Occipital lobe (tissue), 3 donors: ENCODE measurements at places on chromosomes 2 and 18. TPM values are rescaled to one million over a fixed set of nuclear protein-coding genes. Genes with fewer than 3 reads are reported as not detected.

The NT5DC4 gene
- not detected for total RNA-seq

The SUPT7L gene
- 26.0 TPM for total RNA-seq

The IHH gene
- 0.16 TPM for total RNA-seq

The PRLH gene
- not detected for total RNA-seq

The RAB31 gene
- 27.6 TPM for total RNA-seq

The GNLY gene
- not detected for total RNA-seq

The LBH gene
- total RNA-seq: 45.9 TPM

The SIX3 gene
- total RNA-seq: not detected

The HOXD13 gene
- not detected for total RNA-seq

The TEKT4 gene
- total RNA-seq: 0.31 TPM

The MARCHF4 gene
- total RNA-seq: 8.7 TPM

GRCh38 chr2:221377066-221377465 lies 195.0 kb downstream of the EPHA4 start:
- DNase-seq: no peak

GRCh38 chr2:43040084-43040854 lies 186.1 kb downstream of the ZFP36L2 start:
- no peak for DNase-seq

DNA sequence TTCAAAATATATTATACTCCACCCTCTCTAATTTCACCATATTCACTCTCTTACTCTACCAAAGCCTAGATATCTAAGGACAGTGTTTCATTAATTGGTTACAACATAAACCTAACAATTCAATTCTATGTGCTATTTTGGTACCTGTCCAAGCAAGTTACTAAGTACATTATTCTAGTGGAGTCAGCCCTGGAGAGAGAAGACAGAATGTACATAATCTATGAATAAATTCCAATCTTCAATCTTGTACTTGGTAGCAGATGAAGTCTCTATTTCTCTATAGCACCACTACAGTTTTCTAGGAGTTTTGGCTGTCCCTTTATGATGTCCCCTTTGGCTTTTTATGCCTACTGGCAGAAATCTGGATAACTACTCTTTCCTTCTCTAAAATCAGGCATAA lies 27.6 kb downstream of the NMUR1 start:
- no peak for DNase-seq

DNA sequence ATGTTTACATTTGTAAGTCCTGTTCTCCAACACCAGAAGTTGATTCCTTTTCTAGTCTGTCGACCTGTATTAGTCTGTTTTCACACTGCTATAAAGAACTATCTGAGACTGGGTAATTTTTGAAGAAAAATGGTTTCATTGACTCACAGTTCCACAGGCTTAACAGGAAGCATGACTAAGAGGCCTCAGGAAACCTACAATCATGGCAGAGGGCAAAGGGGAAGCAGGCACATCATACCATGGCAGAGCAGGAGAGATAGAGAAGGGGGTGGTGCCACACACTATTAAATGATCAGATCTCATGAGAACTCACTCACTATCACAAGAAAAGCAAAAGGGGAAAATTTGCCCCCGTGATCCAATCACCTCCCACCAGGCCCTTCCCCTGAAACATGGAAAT lies 112.8 kb upstream of the MAP3K20 start:
- no peak for DNase-seq

GRCh38 chr18:49344825-49345224 lies 115.6 kb downstream of the DYM start:
- DNase-seq: no peak

DNA sequence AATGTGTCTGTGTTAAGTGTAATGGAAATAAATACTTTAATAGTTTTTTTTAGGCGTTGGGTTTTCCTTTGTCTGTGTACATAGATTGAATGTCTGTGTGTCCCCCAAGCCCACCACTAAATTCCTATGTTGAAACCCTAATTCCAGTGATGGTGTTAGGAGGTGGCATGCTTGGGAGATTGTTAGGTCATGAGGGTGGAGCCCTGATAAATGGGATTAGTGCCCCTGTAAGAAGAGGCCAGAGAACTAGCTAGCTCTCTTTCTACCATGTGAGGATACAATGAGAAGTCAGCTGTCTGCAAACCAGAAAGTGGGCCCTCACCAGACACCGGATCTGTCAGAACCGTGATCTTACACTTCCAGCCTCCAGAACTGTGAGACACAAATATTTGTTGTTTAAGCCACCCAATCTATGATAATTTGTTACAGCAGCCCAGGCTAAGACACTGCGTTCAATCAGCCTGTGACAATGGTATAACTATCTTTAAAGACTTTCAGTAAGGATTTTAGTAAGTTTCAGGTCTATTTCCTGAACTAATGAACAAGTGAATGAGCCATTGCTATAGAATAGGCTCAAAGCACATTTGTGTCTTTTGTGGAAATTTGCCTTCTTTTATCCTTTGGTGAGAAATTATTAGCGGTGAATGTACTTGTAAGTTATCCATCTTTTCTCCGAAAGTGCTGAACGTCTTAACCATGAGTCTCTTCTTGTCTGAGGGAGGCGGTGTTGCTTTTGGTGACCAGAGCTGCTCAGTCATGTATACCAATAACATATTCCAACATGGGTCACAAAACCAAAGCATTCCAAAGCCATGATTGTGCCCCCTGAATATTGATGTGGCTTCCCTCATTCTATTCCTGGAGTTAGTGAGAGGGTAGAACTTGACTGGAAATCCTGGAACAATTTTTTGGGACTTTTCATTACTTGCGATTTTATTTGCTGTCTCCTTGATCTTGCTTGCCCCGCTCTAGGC lies 29.6 kb upstream of the IL1R1 start:
- no peak for DNase-seq

DNA sequence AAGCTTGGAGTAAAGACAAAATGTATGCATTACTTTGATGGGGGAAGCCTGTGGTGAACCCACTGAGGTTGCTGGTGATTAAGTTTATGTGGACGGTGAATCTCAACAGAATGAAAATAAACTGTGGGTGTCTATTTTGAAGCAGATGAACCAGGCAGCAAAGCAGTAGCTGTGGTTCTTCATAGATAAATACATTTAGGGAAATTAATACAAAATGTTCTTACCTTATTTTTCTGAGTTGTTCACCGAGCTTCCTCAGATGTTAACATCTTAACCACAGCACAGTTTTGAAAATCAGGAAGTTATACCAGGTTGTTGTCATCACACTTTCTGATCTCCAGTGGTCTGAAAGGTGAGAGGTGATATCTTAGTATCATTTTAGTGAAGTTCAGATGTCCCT lies 53.9 kb downstream of the NCK2 start:
- no peak for DNase-seq

DNA sequence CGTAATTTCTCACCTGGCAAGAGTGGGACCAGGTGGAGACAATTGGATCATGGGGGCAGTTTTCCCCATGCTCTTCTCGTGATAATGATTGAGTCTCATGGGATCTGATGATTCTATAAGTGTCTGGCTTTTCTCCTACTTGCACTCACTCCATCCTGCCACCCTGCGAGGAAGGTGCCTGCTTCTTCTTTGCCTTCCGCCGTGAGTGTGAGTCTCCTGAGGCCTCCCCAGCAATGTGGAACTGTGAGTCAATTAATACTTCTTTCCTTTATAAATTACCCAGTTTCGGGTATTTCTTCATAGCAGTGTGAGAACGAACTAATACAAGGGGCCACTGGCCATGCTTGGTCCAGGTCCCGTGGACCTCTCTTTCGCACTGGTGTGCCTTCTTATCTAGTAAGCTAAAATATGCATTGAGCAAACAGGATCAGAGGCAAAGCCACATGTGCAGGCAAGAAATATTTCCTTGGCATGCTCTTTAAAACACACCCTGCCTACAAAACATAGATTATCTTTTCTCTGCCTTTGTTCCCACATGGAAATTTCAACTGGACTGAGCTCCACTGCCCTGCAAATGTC lies 821.1 kb downstream of the TRIB2 start:
- DNase-seq: no peak

GRCh38 chr2:165044505-165045303 lies 89.4 kb upstream of the SLC38A11 start:
- no peak for DNase-seq

- no peak for DNase-seq
These were observed 661 bp upstream of the MGAT5 start for GRCh38 chr2:134253117-134253704.

DNA sequence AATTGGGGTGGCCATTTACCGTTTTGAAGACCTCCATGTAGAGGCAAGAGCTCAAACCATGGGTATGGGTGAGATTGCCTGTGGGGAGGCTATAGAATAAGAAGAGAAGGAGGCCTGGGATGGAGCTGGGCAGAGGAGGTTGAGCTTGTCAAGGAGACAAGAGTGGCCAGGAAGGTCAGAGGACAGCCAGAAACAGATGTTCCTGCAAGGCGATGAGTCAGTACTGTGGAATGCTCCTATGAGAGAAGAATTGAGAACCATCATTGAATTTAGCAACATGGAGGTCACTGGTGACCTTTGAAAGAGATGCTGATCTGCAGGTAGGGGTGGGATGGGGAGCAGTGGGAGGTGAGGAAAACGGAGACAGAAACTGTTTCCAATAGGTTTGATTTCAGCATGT lies 3.5 kb downstream of the ACSL3 start:
- no peak for DNase-seq

GRCh38 chr2:169452080-169452479 lies 27.2 kb upstream of the BBS5 start:
- no peak for DNase-seq

DNA sequence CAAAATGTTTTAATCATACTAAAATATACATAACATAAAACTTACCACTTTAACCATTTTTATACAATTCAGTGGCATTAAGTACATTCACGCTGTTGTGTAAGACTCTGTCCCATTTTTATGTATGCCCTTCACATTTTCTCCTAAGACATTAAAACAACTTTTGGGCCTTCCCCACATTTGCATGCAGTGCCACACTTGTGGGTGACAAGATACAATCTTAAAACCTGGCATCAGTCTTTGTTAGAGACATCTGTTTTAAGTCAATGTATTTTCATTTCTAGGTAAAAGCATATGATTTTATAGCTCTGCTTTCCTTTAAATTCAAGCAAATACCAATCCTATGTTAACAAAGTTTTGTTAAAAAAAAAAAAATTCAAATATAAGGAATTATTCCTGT lies 17.3 kb downstream of the SPRED2 start:
- DNase-seq: no peak

GRCh38 chr2:149235816-149236375 lies 94.5 kb upstream of the LYPD6 start:
- no peak for DNase-seq

- DNase-seq: no peak
These were observed 63.4 kb downstream of the SMAD7 start for GRCh38 chr18:48887294-48887904.

- no peak for DNase-seq
These were observed 572 bp downstream of the RPS27A start for GRCh38 chr2:55232863-55233657.

GRCh38 chr2:178523596-178524134 lies 43.4 kb downstream of the PLEKHA3 start:
- DNase-seq: no peak

DNA sequence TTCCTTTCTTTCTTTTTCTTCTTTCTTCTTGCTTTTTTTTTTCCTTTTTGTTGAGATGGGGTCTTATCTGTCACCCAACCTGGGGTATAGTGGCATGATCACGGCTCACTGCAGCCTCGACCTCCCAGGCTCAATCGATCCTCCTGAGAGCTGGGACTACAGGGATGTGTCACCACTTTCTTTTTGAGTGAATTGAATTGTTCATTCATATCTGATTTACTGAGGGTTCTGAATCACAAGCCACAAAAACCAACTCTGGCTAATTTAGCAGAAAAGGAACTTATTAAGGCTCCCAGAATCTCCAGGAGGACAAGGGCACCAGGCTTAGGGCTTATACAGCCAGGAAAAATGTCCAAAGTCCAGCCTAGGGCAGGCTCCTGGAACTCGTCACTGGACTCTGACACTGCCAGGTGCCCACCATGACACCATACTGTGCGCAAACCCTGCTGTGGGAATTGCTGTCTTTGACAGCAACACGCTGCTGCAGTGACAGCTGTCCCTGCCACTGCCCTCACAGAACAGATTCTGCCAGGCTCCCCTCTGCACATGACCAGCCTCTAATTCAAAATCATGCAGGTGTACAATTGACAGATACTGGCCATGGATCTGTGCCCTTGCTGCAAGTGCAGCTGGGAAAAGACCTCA lies 42.9 kb upstream of the EML6 start:
- no peak for DNase-seq

DNA sequence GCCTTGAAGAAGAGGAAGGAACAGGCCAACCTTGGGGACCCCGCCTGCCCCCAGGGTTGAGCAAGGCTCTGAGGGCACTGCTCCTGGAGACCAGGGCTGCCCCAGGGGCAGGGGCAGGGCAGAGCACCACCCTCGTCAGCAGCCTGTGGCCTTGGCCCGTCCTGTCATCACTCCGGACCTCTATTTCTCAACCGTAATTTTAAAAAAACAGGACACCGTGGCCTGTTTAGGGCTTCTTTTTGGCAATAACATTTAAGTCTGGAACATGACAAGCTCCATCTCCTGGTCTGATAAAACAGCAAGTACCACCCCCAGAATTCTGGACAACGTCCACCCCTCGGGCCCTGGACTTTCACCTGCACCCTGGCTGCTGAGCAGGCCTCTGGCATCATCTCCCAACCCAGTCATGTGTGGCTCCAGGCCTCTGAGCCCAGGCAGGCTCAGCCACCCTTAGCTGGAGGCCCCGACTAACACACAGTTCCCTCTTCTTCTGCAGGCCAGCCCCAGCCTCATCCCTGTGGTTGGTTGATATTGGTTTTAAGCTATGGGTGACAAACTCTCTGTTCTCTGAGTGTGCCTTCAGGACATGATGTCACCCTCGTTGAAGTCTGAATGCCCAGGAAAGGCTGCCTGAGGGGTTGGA lies 22.6 kb upstream of the ID2 start:
- no peak for DNase-seq

GRCh38 chr2:157845081-157845480 lies 31.0 kb downstream of the ACVR1 start:
- no peak for DNase-seq

- no peak for DNase-seq
These were observed 19.7 kb upstream of the TUBB6 start for GRCh38 chr18:12288403-12288755.

DNA sequence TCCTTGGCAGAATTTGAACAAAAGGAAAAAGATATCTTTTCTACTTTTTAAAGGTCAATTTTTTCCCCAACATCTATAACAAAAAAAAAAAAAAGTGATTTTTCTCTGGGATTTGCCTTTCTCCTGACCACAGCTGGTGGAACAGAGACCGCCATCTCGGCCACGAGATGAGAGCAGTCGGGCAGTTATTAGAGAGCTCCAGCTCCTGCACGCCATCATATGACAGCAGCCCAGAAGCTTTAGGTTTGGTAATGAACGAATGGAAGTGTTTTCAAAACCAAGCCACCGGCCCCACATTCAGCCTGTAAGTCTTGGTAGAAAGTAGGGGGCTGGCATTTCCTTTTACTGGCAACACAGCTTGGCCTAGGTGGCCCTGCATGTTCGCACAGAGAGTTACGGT lies 94.9 kb upstream of the FZD7 start:
- no peak for DNase-seq

DNA sequence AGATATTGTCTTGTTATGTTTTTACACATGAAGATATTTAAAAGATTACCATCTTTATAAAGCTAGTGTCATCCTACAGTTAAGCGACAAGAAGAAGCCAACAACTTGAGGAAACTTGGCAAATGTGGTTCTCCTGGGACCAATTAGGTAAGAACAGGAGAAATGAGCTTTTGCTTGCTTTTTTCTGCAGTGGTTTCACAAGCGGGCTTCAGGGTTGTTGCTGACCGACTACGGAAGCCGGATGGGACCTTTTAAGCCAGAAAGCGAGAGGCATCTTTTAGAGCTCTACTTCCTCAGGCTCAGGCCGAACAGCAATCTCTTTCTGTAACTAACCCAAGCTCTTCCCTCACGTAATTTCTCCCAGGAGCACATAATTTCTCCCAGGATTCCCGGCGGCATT lies 256.5 kb downstream of the CNTNAP5 start:
- DNase-seq: no peak

- DNase-seq: no peak
These were observed 794.5 kb downstream of the DSC3 start for GRCh38 chr18:30248056-30248455.
